ENCODE measurements at places on chromosomes 4 and X.

DNA sequence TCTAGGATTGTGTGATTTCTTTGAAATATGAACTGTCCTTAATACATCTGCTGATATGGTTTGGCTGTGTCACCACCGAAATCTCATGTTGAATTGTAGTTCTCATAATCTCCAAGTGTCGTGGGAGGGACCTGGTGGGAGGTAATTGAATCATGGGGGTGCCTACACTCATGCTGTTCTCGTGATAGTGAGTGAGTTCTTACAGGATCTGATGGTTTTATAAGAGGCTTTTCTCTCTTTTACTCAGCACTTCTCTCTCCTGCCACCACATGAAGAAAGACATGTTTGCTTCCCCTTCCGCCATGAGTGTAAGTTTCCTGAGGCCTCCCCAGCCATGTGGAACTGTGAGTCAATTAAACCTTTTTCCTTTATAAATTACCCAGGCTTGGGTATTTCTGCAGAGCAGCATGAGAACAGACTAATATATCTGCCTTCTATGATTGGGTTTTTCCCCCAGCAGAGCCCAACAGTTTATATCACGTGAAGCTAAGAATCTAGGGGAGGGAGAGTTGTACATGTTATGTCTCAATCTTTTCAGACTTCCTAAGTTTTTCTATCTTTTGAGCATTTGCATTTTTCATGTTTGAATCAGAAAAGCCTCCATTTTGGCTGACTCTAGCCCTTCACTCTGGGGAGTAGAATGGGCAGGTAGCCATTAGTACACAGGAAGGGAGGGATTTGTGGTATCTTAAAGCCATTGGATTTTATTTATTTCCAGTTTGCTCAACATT is 58.9 kb downstream of the PLAC1 start:
- DNase-seq, result no peak

GRCh38 chrX:65862638-65863037 is 177.2 kb downstream of the VSIG4 start:
- no peak for DNase-seq

- DNase-seq, result no peak
Observed at GRCh38 chr4:140046016-140046415, 108.0 kb downstream of the MAML3 start.

GRCh38 chrX:121216641-121217374 is 169.4 kb downstream of the GLUD2 start:
- DNase-seq, result no peak

Data from NCI-H510A (cell line).